Stimulated activated effector memory CD8-positive, alpha-beta T cell treated with anti-CD3 and anti-CD28 coated beads, Interleukin-12 subunit alpha, Interleukin-12 subunit beta, amount 100 ng/mL, for 72 hours (primary cell): ENCODE measurements at places on chromosomes 11 and 22.

DNA sequence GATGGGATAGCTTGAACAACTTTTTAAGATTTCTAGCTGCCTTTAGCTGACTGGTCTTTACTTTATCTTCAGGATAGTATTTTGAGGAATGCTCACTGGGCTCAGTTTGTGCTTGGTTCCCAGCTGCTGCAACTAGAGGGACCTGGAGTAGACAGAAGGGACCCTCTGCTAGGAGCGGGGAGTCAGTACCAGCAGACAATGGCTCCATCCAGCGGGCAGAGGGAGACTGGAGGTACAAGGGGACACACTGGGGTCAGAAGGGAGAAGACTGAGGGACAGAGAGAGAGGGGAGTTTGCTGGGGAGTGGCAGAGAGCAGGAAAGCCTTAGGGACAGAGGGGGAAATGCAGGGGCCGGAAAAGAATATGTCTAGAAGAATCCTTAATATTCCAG, 22.0 kb upstream of the ACER3 start:
- DNase-seq: no peak

DNA sequence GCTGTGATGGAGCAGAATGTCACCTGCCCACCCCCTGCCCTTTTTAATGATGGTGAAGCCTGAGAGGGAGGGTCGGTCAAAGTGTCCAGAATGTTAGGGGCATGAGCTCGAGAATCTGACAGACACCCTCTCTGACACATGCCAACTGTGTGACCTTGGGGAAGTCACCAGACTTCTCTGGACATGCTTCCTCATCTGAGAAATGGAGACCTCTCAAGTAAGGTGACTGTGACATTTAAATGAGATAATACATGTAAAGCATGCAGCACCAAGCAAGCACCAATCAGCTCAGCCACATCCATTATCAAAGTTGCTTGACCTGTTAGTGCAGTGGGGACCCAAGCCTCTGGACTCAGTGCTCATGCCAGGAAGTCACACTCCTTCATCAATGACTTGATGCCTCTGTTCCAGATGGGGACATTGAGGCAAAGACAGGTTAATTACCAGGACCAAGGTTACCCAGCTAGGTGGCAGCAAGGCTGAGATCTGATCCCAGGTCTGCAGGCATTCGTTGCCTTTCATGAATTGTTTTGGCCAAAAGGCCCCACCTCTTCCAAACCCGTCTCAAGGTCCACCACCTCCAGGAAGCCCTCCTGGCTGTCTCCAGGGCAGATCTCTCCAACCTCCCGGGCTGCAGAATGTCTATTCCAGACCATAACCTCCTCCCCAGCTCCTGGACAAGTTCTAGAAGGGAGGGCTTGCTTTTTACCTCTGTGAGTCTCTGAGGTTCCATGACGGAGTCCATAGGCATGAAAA, 38.8 kb upstream of the SYT7 start:
- no peak for DNase-seq

- DNase-seq: no peak
Measured at GRCh38 chr11:26806219-26806618, 84.4 kb upstream of the SLC5A12 start.

DNA sequence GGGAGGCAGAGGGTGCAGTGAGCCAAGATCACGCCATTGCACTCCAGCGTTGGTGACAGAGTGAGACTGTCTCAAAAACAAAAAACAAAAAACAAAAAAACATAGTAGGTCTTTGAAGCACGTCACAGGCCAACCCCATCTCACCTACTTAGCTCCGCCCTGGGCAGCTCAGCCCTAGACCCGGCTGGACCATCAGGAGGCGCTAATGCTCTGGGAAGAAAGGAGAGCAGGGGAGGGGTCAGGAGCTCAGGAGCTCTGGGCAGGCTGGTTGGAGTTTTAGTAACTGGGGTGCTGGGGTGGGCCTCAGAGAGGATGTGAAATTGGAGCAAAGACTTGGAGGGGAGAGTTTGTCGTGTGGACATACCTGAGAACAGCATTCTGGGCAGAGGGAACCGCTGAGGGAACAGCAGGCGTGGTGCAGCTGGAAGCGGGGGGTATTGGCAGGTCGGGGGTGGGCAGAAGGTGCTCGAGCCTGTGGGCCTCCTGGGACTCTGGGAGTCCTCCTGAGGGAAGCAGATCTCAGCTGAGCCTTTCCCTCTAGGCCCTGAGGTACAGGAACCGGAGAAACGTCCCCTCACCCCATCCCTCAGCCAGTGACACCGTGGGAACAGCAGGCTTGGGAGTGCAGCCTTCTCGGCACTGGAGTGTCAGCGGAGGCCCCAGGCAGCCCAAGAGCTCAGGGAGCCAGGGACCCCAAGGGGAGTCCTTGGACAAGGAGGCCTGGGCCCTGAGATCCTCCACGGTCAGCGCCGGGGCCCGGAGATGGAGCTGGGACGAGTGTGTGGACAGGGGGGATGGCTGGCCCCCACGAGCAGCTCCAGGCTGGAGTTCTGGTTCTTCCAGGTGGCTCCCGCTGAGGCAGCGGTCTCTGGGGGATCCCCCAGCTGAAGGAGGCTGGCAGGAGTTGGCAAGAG, 2.2 kb upstream of the RPS6KA4 start:
- DNase-seq: no peak

- DNase-seq: no peak
Measured at GRCh38 chr11:20470348-20470747, 82.8 kb downstream of the PRMT3 start.

DNA sequence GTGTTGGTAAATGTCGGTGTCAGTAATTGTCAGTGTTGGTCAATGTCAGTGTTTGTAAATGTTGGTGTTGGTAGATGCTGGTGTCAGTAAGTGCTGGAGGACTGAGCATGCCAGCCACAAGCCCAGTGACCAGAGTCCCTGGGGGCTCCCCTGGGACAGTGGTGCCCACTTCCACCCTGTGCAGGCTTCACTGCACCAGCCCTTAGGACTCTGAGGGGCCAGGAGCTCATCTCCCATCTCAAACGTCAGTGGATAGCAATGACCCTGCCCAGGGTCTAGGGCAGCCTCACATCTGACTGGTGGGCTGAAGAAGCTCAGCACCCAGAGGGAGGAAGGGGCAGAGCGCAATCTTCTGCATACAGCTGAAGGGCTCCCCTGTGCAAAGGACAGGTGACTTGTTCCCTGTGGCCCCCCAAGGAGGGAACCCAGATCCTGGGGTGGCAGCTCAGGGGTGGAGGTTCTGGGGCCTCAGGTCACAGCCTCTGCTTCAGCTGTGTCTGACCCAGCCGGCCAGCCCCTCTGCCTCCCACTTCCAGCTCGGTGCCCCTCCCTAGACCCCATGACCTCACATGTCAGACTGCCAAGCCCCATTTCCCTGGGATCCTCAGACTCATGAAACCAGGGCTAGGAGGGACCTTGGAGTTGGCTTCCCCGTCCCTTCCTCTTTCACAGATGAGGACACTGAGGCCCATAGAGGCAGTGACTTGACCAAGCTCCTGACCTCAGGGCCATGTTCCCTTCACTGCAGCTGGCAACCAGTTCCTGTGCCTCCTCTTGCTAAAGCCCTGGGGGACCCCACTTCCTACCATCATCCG, 138.4 kb downstream of the CRYBB2 start:
- DNase-seq: no peak

GRCh38 chr11:117299351-117300282, 8.5 kb downstream of the BACE1-AS start:
- no peak for DNase-seq

GRCh38 chr22:25874327-25874726, 132.3 kb downstream of the MYO18B start:
- DNase-seq: no peak

- DNase-seq: no peak
Measured at GRCh38 chr22:25114369-25115362, 85.0 kb upstream of the CRYBB3 start.

GRCh38 chr11:33635161-33635560, 65.5 kb downstream of the C11orf91 start:
- no peak for DNase-seq

DNA sequence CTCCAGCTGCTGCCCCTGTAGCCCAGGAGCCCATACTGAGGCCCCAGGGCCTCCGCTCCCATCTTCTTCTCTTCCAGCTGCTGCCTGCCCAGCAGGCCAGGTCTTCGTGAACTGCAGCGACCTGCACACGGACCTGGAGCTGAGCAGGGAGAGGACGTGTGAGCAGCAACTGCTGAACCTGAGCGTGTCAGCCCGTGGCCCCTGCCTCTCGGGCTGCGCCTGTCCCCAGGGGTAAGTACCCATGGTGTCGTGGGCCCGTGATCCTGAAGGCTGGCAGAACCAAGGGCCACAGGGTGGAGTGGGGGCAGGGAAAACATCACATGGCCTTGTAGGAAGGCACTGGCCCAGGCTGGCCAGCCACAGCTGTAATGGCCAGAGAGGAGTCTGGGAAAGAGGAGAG, 31.2 kb downstream of the OTOG start:
- DNase-seq: no peak

GRCh38 chr22:47030881-47031627, 268.6 kb downstream of the TBC1D22A start:
- DNase-seq: no peak

DNA sequence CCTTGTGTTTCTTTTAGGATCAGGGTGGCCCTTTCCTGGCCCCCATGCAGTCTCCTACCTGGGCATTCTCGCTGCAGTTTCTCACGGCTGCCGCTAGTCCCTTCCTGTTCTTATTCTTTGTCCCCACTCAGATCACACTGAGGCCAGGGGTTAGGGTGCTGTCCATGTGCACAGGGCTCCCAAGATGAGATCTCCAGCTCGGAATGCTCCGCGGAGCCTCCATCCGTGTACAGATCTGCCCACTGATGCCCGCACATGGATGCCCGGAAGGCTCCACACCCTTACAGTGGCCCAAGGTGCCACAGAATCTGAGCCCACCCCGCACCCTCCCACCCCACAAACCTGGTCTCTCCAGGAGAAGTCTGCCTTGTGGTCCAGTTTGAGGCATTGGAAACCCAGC, 457.3 kb downstream of the TBC1D22A start:
- no peak for DNase-seq

- no peak for DNase-seq
Measured at GRCh38 chr11:95242091-95242844, 11.3 kb upstream of the SESN3 start.

DNA sequence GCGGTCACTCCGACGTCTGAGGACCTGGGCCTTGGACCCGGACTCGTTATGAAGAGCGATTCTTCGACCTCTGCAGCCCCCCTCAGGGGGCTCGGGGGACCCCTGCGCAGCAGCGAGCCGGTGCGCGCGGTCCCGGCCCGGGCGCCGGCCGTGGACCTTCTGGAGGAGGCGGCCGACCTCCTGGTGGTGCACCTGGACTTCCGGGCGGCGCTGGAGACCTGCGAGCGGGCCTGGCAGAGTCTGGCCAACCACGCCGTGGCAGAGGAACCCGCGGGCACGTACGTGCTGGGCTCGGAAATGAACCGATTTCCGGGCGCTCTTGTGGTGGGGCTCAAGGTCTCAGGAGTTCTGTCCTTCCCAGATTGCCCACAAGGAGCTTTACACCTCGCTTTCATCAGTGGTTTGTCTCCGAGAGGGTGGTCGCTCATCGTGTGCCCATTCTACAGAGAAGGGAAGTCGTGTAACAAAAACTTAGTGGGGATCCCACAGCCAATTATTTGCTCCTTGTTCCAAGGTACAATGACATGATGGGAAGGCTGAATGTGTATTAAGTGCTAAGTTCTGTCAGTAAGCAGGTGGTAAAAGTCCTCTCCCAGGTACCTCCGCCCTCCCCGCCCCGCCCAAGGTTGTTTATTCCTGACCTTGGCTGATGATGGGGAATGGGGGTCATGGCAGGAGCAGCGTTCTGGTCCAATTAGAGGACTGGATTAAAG, 695 bp downstream of the PEX26 start:
- DNase-seq: peak; percentile 70

DNA sequence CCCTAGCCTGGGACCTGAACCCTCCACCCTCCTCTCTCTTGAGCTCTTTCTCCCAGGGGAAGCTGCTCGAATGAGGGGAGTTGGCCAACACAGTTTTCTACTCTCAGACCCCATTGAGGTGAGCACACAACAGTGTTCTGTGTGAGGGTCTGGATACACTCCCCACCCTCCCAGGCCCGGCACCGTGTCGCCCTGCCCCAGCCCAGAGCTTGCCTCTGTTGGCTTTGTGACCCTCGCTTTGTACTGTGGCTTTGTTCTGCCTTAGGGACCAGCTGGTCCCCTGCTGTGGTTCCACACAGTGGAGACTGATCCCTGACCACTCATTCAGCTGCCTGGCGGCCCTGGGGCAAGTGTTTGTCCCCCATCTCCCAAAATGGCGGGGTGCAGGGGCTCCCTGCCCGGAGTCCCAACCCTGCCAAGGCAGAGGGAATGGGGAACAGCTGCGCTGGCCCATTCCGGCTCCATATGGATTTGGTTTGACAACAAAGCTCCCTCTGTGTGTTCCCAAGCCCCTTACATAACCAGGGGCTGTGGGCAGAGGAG, 8.3 kb downstream of the ST3GAL4 start:
- no peak for DNase-seq

GRCh38 chr11:38046571-38047135, 1448.6 kb upstream of the RAG2 start:
- no peak for DNase-seq

- DNase-seq: no peak
Measured at GRCh38 chr11:86644291-86644690, 28.1 kb downstream of the ME3 start.

DNA sequence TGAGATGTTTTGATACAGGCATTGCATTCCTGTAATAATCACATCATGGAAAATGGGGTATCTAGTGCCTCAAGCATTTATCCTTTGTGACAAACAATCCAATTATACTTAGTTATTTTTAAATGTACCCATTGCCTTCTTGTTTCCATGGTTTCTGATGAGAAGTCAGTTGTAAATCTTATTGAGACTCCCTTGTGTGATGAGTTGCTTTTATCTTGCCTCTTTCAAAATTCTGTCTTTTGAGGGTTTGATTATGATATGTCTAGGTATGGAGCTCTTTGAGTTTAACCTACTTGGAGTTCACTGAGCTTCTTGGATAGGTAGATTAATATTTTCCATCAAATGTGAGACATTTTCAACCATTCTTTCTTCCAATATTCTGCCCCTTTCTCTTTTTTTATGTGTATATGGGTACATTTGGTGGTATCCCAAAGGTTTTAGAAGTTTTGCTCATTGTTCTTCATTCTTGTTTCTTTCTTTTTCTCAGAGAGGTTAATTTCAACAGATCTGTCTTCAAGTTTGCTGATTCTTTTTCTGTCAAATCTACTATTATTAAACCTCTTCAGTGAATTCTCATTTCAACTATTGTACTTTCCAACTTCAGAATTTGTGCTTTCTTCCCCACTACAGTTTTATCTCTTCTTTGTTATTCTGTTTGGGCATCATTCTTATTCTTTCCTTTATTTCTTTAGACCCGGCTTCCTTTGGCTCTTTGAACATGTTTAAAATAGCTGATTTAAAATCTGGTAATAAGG, 13.7 kb downstream of the NAGA start:
- DNase-seq: no peak
